Liver (tissue), 10 donors: ENCODE measurements at places on chromosomes 1 and 21. TPM values are rescaled to one million over a fixed set of nuclear protein-coding genes. Genes with fewer than 3 reads are reported as not detected.

GRCh38 chr1:27504588-27505419 lies 14.8 kb upstream of the WASF2 start:
- no peak overlapping the region for H3K4me3 ChIP-seq
- DNase-seq: no peak

GRCh38 chr21:33684068-33684467 lies 41.8 kb downstream of the ITSN1 start:
- H3K27ac ChIP-seq: no peak overlapping the region
- no peak overlapping the region for H3K4me3 ChIP-seq
- no peak for DNase-seq
- no peaks in the 10 kb centered on the region for H3K27me3 ChIP-seq

DNA sequence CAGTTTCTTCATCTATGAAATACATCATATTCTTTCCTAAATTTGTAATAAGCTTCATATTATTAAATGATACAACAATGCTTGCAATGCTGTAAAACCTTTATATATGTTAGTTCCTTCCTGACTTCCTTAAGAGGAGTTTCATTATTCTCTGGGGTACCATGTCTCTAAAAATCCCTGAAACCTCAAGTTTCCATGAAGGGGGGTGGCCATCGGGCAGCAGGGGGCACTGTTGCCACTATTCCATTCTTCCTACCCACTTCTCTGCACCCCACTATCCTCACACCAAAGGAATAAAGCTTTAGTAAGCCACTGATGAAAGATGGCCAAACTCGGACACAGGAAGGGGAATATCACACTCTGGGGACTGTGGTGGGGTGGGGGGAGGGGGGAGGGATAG lies 9.0 kb upstream of the DMRTB1 start:
- DNase-seq: no peak
- H3K4me3 ChIP-seq: no peak overlapping the region
- H3K4me1 ChIP-seq: no peaks in the 10 kb centered on the region

DNA sequence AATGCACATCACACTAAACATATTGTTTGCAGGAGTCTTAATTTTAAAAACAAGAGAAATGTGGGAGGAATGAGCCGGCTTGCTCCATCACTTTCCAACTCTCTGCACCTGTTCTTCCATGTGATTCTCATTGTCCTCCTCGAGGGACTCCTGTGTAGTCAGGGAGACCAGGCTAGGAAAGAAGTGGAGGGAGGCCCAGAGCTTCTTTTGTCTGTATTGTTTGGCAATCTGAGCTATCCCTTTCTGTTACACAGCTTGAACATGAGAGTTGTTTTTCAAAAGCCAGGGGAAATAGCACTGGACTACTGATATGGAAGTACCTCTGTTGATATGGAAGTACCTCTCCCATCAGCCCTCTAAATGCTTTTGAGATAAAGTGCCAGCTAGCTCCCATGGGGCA lies 18.8 kb upstream of the LRRC8D start:
- H3K27ac ChIP-seq: no peak overlapping the region
- H3K27me3 ChIP-seq: no peaks in the 10 kb centered on the region
- H3K36me3 ChIP-seq: no peaks in the 10 kb centered on the region
- peaks cover 18% of the 10 kb centered on the region for H3K4me1 ChIP-seq
- H3K4me3 ChIP-seq: no peak overlapping the region

DNA sequence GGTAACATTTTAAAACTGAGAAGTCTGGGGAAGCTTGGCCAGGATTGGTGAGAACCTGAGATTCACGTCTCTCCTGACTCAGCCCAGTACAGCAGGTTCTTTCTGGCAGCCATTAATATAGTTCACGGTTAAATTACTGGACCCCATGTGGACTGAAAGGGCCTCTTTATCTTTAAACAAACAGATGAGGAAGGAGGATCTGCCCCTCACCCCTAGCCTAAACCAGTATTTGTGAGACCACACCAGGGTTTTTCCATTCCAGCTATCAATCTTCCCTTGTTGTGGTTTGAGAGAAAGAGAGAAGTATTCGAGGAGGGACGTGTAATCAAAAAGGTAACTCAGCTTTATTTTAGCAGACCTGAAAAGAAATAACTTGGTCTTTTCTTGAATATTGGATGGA lies 137.1 kb downstream of the PROX1 start:
- peaks cover 32% of the 10 kb centered on the region for H3K4me1 ChIP-seq
- no peaks in the 10 kb centered on the region for H3K36me3 ChIP-seq
- H3K27me3 ChIP-seq: no peaks in the 10 kb centered on the region
- H3K4me3 ChIP-seq: no peak overlapping the region

GRCh38 chr1:1889847-1890505 lies 911 bp downstream of the GNB1 start:
- no peaks in the 10 kb centered on the region for H3K27me3 ChIP-seq
- peak overlapping the region; percentile 82 for H3K4me3 ChIP-seq
- H3K36me3 ChIP-seq: no peaks in the 10 kb centered on the region

DNA sequence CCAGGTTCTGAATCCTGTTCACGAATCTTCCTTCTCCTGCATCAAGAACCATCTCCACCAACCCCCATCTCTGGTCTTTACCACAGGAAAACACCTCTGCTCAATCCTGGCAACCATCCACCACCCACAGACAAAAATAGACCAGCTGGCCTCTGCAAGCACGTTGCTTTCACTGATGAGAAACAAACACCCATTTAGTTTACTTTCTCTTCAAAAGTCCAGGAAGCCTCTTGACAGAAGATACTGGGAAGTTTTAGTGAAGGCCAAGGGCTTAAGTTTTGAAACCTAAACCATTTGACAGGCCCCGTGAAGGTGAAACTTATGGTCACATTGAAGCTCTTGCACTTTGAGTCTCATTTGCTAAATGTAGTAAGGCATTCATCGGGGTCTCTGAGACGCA lies 122.6 kb upstream of the PPP2R5A start:
- peaks cover 3% of the 10 kb centered on the region for H3K4me1 ChIP-seq
- no peaks in the 10 kb centered on the region for H3K36me3 ChIP-seq
- H3K27me3 ChIP-seq: no peaks in the 10 kb centered on the region
- no peak for DNase-seq

GRCh38 chr1:192660613-192661012 lies 24.7 kb downstream of the RGS13 start:
- no peak for DNase-seq
- no peaks in the 10 kb centered on the region for H3K4me1 ChIP-seq
- no peak overlapping the region for H3K4me3 ChIP-seq
- H3K36me3 ChIP-seq: no peaks in the 10 kb centered on the region
- H3K27ac ChIP-seq: no peak overlapping the region

Gene SPRR2B
- not detected for polyA plus RNA-seq

Gene PPFIA4
- polyA plus RNA-seq: 0.22 TPM

Gene PEAR1
- polyA plus RNA-seq: 3.0 TPM

Gene LRRC38
- not detected for polyA plus RNA-seq

Gene GUCA2B
- 3.3 TPM for polyA plus RNA-seq
